Activated CD4-positive, alpha-beta T cell treated with anti-CD3 and anti-CD28 coated beads, Interleukin-2, amount 50 U/mL, for 24 hours (primary cell): ENCODE measurements at places on chromosomes 11 and 22.

DNA sequence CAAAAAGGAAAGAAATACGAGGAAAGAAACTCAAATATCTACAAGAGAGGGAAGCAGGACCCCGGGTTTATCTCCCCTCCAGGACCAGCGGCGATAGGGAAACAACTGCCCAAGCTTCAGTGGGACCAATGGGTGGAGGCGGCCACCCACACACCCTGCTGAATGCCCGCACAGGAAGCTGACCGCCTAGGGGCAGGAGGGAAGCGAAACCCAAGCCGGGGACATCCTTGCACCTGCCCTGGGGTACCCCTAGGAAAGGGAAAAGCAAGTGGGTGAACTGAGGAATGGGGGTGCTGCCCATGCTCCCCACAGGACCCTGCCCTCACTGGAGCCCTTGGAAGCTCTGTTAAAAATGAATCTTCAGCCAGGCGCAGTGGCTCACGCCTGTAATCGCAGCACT, 27.6 kb upstream of the HMOX1 start:
- no peak for DNase-seq

DNA sequence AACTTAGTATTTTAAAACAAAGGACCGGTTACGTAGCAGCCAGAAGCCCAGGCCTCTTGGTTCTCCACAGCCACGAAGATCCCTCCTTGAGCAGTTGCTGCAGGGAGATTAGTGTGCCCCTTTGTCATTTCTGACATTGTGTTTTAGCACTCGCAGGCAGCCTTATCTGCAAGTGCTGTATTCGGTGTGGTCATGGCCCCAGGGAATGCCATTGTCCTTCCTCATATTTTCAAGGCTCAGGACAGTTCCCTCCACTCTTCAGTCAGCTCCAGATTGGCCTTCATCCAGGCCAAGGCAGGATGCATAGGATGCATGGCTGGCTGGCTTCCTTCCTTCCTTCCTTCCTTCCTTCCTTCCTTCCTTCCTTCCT, 88.5 kb downstream of the ZBTB16 start:
- no peak for DNase-seq

GRCh38 chr11:34055218-34056000, 3.9 kb downstream of the CAPRIN1 start:
- no peak for DNase-seq

- no peak for DNase-seq
Measured at GRCh38 chr11:12137938-12138731, 27.7 kb downstream of the MICAL2 start.

DNA sequence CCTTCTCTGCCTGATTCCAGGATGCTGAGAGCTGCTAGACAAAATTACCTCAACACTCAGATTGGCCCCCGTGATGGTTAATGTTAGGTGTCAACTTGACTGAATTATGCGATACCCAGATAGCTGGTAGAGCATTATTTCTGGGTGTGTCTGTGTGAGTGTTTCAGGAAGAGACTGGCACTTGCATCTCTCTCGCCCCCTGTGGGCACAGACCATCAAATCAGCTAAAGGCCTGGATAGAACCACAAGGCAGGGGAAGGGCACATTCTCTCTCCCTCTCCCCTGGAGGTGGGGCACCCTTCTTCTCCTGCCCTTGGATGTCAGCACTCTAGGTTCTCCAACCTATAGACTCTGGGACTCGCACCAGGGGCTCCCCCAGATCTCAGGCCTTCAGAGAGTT, 79.7 kb downstream of the KIRREL3 start:
- no peak for DNase-seq

DNA sequence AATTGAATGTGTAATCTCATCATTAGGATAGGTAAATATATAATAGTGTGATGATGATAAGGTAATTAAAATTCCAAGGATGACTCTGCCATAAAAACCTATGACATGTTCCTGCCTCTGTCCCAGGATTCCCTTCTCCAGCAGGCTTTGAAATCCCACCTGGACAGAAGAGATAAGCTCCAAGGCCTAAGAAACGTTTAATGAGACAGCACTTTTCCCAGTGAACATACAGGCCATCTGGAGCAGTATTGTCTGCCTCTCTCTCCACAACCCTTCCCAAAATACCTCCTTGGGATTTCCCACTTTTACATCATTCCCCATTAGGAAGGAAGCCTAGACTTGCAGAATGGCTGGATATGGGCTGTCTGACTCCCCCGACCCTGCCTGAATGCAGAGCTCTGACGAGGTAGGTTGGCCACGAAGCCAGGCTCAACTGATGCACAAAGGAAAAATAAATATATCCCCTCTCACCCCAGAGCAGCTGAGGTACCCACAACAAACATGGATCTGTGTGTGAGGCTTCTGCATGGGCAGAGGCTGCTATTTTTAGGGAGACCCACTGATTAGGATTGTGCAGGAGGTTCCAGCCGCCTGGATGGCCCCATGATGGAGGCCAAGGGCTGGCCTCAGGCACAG, 71.0 kb downstream of the TMPRSS5 start:
- no peak for DNase-seq

- DNase-seq, result peak; percentile 86
Measured at GRCh38 chr22:37676736-37677492, 1.5 kb downstream of the LGALS1 start.

- DNase-seq, result no peak
Measured at GRCh38 chr11:79400717-79401330, 40.0 kb downstream of the TENM4 start.

DNA sequence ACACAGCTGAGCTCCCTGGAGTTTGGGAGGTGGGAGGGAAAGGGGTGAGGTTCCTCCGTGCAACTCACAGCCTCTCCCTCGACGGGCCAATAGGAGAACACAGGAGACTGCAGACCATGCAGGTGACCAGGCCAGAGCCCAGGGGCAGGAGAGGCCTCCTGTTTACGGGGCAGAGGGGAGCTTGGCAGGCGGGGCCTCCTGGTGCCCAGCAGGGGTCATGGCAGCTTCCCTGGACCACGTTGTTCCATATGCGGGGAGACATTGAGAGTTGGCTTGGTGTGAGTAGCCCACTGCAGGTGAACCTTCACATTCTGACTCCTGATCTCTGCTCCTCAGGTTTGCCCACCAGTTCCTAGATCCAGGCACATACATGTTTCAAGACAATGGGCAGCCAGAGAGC, 19.3 kb upstream of the XKR3 start:
- DNase-seq, result no peak

- no peak for DNase-seq
Measured at GRCh38 chr22:50573491-50574382, 4.5 kb downstream of the CPT1B start.

DNA sequence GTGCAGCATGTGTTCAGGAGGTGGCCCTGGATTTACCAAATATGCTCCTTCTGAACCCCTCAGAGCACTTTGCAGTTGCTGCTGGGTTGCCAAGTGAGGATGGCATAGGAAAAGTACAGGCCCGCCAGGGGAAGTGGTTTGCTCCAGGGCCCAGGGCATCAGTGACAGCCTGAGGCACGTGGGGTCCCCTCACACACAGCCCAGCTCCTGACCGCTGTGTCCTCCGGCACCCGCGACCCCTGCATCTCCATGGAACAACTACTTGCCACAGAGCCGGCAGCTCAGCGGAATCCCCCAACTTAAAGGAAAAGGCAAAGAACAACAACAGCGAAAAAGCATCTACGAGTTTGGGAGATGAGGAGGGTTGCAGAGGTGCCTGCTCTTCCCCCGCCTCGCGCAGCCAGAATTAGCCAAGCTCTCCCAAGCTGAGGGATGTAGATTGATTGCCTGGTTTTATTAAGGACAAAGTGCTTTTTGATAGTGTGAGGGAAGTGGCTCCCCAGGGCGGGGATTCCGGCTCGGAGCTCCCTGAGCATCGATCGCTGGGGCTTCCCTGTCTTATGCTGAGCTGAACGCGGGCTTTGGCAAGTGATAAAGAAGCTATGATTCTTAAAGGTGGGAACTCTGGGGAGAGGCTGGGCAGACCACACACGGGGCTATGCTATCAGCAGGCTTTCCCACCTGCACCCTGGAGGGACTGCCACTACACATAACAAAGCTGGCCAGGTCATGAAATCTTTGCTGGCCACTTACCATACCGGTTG, 174.5 kb downstream of the CEP164 start:
- DNase-seq, result no peak

DNA sequence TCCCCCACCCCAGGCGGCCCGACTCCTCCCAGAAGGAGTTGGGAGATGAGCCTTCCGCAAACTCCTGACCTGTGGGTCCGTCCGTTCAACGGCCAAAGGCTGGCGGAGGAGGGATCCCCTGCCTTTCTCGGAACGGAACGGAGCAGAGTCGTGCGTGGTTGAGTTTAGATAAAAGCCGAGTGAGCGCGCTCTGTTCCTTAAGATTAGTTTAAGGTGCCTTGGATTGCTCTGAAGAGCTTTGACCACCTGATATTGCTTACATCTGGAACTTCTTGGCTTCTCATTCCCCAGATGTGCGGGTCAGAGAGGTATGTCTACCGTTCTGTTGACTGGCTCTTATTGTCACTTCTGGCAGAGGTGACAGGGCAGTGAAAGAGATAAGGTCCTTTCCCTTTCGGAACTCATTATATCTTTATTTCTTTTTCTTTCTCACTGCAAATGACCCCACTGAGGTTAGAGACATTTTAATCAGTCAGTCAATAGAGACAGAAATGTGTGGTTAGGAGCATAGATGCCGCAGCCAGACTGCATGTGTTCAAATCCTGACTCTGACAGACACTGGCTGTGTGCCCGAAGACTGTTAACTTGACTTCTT, at the start of gene TRIM6:
TRIM6 (plus strand) TSS at position 31 of the 595 bp plus-strand sequence; CDS start at position 292, 261 bp downstream.
- no peak for DNase-seq

- DNase-seq, result no peak
Measured at GRCh38 chr11:15870911-15871310, 485.4 kb downstream of the SOX6 start.

GRCh38 chr22:46139895-46140350, 10.4 kb upstream of the PPARA start:
- no peak for DNase-seq

GRCh38 chr22:21068681-21069276, 23.0 kb downstream of the LRRC74B start:
- DNase-seq, result no peak

DNA sequence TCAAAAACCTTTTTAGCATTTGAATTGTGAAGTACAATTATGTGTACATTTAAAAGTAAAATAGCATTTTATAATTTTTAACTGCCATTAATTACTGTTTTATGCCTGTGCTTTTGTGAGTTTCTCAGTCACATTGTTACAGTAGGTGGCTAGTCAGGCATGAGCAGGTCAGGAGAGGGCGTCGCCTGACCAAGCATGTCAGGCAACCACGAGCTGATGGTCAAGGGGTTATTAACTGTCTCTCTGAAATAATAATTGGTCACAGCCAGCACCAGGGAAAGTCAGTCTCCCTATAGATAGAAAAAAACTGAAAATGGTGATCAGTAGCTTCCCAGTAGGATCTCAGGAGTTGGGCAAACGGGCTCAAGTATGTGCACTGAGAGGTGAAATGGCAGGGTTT, 19.4 kb upstream of the CCDC81 start:
- no peak for DNase-seq

GRCh38 chr11:64593156-64594105, 2.4 kb downstream of the SLC22A12 start:
- no peak for DNase-seq
